ENCODE measurements at places on chromosomes 5 and 9.

- no peak for ATAC-seq
These were observed 56.1 kb upstream of the FSTL4 start for GRCh38 chr5:133668458-133668857.

GRCh38 chr9:6149315-6149714, 66.3 kb upstream of the IL33 start:
- ATAC-seq = no peak

GRCh38 chr5:142727735-142728047, 41.8 kb upstream of the FGF1 start:
- ATAC-seq = no peak

DNA sequence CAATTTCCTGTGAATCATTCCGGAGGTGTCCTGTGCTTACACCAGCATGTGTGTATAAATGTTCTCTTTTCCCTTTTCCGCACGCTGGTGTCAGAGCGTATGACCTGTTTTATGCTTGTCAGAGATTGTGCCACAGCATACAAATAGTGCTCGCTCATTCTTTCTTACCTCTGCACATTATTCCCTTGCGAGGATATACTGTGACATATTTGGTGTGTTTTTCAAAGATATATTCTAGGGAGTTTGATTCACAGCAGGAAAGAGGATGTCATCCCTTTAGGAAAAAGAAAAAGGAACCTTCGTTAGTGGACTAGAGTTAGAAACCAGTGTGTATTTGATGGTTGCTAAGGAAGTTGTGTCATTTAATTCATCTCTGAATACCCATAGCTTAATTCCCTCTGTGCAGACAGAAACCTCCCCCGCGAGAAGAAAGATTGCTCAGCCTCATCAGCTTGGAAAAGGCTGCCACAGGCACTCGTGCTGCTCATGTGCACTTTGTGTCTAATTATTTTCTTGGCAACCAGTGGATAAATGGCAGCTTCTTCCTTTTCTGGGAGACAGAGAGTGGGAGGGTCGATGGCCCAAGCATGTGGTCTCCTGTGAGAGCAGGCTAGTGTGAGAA, 14.7 kb upstream of the CCIN start:
- ATAC-seq = peak; percentile 78

GRCh38 chr5:153959134-153959957, 79.4 kb downstream of the FAM114A2 start:
- peak; percentile 92 for ATAC-seq

GRCh38 chr5:18113721-18114120, 479.5 kb downstream of the TAF11L14 start:
- ATAC-seq = no peak

DNA sequence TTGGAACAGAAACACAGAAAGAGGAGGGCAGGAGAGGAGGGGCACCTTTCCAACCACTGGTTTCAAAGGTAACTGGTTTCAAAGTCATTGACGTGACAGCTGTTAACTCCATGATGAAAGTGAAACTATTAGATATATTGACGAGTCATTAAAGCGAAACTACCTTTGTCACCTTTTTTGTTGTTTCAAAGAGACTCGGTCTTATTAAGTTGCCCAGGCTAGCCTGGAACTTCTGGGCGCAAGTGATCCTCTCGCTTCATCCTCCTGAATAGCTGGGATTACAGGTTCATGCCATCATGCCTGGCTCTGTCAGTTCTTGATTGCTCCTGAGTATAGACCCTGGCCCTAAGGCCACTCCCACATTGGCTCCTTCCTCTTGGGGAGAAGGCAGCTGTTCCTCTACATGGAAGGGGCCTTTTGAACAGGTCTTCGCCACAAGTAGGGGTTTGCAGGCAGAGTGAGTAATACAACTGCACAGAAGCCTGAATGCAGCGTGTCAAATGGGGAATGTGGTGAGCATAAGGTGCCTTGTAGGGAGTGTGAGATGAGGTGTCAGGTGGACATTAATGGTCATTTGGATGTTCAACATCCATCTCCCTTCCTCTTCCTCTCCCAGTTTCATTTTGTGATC, 3.4 kb upstream of the F12 start:
- no peak for ATAC-seq

- ATAC-seq = no peak
These were observed 818 bp upstream of the FREM1 start for GRCh38 chr9:14911046-14911445.

GRCh38 chr5:132777209-132778069, at the start of gene SEPTIN8:
Gene SEPTIN8, minus strand, starts transcription at chr5:132777239. Its CDS starts 102 bp downstream, at chr5:132777137.
- peak; percentile 62 for ATAC-seq

DNA sequence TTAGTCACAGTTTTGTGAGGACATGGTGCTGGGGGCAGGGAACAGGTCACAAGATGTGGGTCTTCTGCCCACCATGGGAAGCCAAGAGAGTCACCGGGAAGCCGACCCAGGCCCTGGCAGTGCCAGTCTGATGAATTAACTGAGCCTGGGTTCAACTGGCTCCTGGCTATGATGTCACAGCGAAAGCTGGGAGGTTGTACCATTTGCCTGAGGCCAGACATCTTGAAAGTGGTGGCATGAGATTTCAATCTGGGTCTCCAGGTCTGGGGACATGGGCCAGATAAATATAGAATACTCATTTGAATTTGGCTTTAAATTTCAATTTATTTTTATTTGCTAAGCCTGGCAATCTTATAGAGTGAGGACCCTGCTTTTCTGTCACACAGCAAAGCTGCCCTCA, 280.9 kb downstream of the NSG2 start:
- ATAC-seq = no peak

- peak; percentile 87 for ATAC-seq
These were observed 53.9 kb upstream of the TRIM32 start for GRCh38 chr9:116632990-116633838.

DNA sequence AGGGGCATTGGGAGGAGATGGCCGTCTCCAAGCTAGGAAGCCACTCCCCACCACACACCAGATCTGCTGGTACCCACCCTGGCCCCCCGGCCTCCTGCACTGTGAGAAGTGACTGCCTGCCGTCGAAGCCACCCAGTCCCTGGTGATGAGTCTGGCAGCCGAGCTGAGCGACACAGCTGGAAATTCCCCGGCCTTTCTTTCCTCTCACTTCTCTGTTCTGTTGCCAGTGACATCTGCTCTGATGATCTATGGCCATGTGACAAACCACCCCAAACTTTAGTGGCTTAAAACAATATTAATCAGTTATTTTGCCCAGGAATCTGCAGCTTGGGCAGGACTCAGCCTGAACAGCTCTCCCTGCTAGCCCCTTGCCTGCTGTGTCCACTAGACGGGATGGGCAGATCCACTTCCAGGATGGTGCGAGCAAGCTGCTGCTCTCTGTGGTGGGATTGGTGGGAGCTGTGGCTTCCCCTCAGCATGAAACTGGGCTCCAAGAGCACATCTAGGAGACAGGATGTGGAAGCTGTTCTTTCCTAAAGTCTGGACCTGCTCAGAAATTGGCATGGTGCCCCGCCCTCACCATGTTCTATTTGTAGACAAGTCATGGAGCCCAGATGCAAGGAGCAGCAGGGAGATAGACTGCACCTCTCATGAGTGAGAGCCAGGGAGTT, 211.2 kb downstream of the GADD45G start:
- ATAC-seq = no peak

DNA sequence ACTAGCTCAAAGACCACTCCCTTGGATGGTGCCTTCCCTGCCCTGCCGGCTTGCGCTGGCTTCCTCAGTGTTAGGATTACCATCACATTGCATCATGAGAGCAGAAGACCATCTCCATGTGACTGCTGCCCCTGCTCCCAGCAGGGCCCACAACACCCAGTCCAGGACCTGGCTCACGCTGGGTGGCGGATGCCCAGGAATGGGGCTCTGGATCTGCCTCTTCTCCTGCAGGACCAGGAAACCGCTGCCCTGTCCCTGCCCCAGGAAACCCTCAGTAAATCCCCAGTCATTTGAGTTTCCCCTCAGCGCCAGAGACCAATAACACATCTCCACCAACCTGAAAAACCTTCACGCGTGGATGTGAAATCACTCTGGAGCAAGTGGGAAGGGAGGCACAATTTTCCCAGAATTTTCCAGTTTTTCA, 3.3 kb upstream of the RNF44 start:
- ATAC-seq = no peak

DNA sequence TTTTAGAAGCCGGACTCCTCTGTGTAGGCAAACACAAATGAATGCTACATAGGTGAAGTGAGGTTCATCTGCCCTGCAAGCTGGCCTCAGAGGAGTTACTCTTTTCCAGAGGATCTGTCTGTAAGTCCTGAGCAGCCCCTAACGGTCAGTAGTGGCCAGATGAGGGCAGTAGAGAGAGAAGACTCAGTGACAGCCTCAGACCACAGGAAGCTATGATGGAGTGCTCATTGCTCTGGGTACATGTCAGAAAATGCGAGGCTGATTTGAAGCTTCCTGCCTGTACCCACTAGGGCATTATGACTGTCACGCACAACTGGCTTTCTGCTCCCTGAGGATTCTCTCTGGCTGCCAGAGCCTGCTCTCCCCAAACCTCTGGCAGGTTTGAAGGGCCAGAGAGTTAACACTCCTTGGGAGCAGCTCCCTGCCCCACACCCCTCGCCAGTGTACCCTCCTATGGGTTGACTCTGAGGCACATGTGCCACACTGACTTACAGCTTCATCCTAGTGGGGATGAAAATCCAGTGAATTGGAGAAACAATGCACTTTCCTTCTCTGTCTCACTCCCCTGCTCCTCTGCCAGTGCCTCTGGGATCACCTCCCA, 141.5 kb downstream of the GABRG2 start:
- ATAC-seq = peak; percentile 87

DNA sequence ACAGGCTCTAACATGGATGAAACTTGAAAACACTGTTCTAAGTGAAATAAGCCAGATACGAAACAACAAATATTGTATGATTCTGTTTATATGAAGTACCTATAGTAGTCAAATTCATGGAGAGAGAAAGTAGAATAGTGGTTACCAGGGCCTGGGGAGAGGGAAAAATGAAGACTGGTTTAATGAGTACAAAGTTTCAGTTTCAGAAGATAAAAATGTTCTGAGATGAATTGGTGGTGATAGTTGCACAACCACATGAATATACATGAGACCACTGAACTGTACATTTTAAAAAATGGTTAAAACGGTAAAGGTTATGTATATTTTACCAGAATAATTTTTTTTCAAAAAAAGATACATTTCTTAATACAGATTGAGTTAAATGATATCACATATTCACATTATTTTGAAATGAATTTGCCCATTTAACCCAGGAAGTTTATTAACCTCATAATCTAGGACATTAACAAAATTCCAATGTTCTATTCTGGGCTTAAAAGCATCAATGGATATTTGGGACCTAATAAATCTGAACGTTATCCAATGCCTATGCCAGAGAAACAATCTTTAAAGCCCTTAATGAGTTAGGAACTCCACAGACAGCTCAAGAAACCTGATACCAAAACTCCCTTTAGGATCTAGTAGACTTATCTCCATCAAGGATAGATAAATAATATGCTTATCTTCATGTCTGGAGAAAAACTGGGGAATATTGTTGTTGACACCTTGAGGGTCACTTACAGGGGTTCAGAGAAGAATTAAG, 521.3 kb downstream of the EFNA5 start:
- ATAC-seq = no peak

- ATAC-seq = no peak
These were observed 553.5 kb downstream of the CSNK1G3 start for GRCh38 chr5:124065508-124065907.

DNA sequence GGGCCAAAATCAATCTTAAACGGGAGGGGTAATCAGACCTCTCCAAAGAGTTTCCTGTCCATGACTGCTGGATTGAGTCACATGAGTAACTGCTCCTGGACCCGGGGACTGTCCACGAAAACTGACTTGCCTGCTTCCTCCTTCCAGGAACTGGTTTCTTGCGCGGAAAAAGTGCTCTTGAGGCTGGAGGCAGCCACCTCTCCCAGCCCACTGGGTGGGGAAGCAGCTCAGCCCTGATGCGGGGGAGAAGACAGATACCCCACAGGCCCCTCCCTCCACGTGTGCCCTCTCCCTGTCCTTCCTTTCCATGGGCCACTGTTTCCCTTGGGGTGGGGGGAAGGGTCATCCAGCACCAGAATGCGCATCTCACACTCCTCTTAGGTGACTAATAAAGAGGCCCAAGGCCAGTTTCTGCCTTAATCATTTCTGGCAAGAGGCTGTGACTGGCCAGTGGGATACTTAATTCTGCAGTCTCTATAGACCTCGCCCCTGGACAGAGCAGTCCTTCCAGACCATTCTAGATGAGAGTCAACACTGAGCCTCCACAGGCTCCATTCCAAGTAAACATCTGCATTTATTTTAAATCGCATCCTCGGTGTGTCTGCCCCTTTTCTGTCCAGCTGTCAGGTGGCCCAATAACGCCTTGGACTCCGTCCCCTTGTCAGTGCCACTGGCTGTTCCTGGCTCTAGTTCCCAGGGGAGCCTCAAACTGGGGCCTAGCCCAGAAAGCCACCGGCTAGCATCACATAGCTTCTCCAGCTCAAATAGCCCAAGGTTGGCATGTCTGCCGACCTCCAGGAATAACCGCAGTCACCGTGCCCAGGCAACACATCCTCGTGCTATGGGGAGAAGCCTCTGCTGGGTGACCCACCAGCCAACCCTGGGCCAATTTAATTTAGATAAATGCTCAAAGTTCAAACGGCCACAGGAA, 12.0 kb downstream of the REXO4 start:
- no peak for ATAC-seq

DNA sequence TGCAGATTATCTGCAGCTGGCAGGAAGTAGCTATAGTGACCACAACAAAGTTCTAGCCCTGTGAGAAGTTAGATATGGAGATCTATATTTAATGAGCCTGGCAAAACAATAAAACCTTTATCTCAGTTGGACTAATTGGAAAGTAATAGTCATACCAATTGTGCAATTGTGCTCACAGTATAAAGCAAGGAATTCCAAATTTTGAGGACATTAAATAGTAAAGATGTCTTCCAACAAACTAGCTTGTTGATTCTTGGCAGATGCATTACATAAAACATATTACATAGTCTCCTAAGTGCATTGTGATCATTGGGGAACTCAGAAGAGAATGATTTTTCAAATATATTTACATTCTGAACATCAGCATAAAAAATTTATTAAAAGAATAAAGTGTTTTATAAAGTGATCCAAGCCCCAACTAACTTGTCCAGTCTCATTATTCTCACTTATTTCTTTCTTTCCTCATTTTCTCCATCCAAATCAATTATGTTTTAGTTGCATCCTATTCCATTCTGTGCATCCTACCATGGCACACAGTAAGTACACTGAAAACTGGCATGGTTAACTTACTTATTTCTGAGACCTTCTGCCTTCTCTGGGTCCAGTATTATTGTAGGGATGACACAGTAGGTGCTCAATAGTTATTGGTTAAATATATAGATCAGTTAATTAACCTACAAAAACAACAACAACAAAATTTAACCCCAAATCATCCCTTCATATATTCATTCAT, 977.2 kb upstream of the NUDT12 start:
- ATAC-seq = no peak

GRCh38 chr9:2290382-2290781, 275.2 kb downstream of the SMARCA2 start:
- no peak for ATAC-seq

Data from SK-N-SH treated with all-trans-retinoic acid at 6 μM for 48 hours (cell line).